ENCODE measurements at places on chromosomes 7 and 10.

DNA sequence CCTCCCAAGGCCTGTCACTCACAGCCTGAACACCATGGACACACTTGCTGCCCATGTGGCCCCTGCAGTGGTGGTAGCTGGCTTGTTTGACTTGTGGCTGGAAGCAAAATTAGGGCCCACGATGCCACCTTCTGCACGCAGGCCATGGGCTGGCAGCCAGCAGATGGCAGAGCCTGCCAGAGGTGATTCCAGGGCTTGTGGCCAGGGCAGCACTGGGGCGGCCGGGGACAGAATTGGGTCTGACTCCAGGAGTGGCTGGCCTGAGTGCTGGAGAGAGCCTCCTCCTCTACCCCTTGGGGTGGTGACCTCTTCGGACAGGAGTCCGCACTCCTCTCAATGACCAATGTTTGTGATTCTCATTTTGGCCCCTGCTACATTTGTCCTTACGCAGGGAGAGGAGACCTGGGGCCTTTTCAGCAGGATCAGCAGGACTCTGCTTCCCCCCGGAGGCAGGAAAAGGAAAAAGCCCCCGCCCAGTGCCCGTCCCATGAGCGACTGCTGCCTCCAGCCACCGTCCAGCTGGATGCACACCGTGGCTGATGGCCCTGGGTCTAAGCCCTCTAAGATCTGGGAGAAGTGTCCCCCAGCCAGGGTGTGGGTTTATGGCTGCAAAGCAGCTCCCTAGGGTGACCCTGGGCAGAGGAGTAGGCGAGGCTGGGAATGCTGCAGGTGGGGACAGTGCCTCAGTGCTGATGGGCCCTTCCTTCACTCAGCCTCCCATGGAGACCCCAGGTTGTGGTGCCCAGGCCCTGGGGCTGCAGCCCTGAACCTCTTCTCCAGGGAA is 26.5 kb downstream of the DNAJB12 start:
- peak; percentile 20 for DNase-seq

DNA sequence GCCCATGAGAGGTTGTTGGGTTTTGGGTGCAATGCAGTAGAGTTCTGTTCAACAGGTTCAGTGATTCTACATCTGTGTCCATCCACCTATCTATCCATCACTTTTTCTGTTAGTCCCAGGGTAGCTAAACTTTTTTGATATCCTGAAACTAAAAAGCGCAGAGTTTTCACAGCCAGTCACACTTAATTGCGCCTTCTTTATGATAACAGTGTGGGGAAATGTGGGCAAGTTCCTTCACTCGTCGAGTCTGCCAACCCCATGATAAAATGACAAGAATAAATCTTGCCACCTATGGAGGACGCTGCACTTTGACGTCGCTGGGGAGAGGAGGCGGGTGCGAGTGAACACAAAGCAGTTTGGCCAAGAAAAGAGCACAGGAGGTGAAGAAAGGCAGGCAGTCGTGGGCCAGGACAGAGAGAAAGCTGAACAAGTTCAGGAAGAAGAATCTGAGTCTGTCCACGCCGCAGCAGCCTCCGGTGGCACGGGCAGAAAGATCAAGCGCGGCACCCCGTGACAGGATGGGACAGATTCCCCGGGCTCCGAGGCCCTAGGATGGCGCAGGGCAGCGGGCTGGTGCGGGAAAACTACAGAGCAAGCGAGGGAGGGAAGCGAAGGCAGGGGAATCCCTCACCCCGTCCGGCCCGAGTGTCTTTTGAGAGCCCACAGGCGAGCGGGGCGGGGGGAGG is 9.2 kb downstream of the SP8 start:
- DNase-seq = peak; percentile 34

DNA sequence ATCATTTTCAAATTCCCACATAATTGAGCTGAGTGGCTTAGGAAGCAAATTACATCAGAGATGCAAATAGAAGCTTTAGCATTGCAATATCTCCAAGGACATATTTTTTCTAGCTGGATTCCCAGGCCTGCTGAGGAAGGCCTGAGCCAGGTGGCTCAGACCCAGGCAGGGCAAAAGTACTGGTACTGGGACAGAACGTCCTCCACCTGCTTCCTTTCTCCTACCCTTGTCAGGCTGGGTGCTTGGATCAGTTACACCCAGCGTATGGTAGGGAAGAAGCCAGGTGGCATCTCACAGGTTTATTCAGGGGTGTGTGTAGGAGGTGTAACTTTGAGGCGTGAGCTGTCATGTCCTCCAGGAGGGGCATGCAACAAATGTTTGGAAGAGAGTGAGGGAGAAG is 3.0 kb upstream of the PANK1 start:
- no peak for DNase-seq

- DNase-seq = no peak
Measured at GRCh38 chr10:97028832-97029178, 157.0 kb downstream of the SLIT1 start.

DNA sequence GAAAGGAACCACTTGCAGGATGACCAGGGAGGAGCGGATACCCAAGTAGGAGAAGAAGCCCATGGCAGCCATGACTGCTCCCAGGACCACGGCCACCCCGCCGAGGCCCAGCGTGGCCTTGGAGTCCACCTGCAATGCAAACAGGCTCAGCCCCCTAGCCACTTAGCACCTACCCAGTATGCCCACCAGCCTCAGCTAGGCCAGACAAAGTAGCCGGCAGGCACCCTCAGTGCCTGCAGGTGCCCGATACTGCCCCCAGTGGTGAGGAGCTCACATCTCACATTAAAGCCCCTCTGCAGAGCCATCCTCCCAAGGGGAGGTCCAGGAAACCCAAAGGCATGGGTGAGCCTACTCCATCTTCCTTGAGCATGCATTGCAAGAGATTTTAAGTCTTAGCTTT is 6.6 kb downstream of the NPC1L1 start:
- peak; percentile 9 for DNase-seq

- no peak for DNase-seq
Measured at GRCh38 chr7:126698446-126698845, 554.3 kb downstream of the GRM8 start.
